NCI-H526 (cell line): ENCODE measurements at places on chromosomes 16 and 17.

DNA sequence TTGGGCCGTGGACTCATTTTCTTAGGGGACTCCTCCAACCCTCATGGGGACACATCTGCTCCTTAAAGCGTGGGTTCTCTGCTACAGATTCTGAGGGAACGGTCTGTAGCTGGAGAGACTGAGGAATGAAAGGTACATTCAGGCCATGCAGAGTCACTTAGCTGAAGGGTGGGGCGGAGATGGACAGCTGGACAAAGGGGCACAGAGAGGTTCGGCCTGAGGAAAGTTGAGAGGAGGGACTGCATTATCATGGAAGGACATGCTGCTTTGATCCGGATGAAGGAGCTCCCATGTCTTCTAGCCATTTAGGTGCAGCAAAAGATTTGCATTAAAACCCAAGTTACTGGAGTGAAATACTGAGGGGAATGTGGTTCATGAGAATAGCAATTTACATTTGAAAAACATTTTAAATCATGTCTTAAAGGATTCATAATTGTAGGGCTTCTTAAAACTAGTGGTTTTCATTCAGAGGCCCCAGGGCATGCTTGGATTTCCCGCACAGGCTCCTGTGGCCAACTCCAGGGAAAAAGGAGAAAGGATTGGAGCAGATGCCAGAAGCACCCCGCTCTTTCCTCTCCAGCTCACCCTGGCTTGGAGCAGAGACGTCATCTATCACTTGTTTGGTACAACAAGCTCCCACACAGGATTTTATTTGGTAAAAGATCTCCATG is 54.2 kb downstream of the CDRT4 start:
- DNase-seq: no peak

DNA sequence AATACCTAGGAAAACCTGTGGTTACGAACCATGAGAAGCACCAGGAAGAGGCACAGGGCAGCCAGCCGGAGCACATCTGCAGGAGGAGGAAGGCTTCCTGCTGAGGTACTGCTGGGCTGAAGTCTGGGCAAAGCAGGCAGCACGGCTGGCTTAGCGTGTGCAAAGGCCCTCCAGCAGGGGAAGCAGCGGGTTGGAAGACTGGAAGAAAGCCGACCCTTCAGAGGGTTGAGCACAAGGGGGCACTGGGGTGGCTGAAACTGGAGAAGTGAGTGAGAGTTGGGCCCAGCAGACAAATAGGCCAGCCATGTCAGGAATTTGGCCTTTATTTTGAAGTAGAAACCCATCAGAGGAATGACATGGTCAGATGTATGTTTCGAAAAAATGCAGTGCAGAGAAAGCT is 12.1 kb upstream of the HSD3B7 start:
- DNase-seq: no peak

GRCh38 chr17:3641717-3642486 is 5.3 kb downstream of the CTNS start:
- DNase-seq: no peak

- peak; percentile 3 for DNase-seq
Measured at GRCh38 chr17:39045948-39046679, 78.9 kb upstream of the FBXO47 start.

GRCh38 chr16:67790071-67790470 is 16.3 kb downstream of the RANBP10 start:
- DNase-seq: no peak

DNA sequence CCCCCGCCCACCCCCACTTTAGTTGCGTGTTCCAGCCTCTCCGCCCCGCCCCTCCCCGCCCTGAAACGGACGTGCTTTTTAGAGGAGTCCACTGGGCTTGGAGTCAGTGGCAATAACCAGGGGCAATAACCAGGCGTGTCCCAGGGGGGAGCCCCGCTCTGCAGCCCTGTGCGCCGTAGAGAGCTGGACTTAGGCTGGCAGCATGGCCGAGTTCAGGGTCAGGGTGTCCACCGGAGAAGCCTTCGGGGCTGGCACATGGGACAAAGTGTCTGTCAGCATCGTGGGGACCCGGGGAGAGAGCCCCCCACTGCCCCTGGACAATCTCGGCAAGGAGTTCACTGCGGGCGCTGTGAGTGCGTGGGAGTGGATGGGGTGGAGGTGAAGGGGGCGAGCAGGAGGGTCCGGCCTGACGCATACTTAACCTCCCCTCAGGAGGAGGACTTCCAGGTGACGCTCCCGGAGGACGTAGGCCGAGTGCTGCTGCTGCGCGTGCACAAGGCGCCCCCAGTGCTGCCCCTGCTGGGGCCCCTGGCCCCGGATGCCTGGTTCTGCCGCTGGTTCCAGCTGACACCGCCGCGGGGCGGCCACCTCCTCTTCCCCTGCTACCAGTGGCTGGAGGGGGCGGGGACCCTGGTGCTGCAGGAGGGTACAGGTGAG is at the start of gene ALOX15B:
ALOX15B (plus strand) TSS at position 106 of the 657 bp plus-strand sequence; CDS start at position 203, 97 bp downstream.
- DNase-seq: no peak

DNA sequence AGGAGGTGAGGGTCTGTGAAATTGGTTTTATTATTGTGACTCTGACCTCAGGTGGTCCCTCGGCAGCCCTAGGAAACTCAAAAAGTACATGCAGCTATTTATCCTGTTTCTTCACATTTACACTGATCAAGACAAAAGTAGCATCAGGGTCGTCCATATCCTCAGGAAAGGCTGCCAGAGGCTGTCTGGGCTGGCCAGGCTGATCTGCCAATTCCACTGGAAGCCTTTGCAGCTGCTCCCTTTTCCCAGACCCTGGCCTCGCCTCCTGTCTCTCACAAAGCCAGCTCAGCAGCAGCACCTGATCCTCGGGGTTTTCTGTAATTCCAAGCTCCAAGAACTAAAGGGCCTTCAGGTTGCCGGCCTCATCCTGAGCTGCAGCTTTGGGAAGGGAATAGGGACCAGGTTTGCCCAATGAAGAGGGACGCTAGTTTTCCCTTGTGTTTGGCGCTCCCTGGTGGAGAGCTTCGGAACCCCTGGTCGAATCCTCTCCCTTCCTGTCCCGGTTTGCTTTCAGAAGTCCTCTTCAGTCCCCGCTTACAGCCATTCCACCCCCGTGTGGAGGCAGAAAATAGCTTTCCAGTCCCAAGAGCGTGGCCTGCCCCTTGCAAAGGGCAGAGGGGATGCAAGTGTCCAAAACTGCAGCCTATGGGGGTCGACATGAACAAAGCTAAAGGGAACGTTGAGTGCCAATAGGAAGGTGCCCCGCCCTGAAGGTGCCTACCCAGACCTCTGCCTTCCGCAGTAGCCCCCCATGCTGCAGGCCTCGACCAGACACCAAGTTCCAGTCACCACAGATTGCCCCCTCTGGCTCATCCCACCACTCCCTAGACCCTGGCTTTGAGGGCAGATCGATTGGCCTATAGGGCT is 13.4 kb downstream of the MFSD6L start:
- DNase-seq: peak; percentile 7

DNA sequence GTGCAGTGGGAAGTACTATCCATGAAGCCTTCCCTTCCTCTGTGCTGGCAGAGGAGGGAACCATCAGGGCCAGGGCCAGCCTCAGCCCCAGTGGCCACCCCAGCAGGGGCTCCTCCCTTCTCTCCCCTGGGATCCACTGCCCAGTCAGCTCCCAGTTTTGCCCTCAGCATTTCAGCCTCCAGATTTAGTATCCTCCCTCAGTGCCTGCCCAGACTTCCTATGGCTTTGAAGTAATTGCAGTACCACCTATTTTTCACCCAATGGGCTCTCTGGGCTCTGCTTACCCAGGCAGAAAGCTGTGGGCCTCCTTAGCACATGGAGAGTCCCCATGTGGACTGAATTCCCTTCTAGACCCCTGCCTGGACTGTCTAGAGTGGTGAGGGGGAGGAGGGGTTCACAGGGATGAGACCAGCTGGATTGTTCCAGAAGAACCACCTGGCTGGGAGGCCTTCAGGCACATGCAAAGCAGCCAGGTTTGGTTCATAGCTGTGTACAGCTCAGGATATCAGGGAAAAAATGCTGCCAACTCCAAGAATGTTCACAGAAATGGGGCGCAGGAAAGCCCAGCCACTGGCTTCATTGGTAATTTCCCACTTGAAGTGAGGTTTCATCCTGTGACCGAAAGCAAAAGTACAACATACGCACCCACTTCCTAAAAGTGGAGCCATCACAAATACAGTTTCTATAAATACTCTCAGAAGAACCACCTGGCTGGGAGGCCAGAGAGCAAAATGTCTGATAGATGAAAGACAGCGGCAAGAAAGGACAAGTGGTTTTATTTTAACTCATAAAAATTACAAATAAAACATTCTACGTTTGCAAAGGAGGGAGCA is 15.2 kb upstream of the HERPUD1 start:
- no peak for DNase-seq

- DNase-seq: no peak
Measured at GRCh38 chr17:40718930-40719329, 15.4 kb upstream of the KRT24 start.

GRCh38 chr17:8122924-8123694 is 797 bp downstream of the HES7 start:
- peak; percentile 33 for DNase-seq

GRCh38 chr17:79690988-79691836 is 39.5 kb upstream of the ENPP7 start:
- no peak for DNase-seq

GRCh38 chr16:25580041-25580440 is 111.7 kb upstream of the HS3ST4 start:
- DNase-seq: peak; percentile 86

GRCh38 chr16:4450931-4451519 is 23.4 kb downstream of the NMRAL1 start:
- no peak for DNase-seq

DNA sequence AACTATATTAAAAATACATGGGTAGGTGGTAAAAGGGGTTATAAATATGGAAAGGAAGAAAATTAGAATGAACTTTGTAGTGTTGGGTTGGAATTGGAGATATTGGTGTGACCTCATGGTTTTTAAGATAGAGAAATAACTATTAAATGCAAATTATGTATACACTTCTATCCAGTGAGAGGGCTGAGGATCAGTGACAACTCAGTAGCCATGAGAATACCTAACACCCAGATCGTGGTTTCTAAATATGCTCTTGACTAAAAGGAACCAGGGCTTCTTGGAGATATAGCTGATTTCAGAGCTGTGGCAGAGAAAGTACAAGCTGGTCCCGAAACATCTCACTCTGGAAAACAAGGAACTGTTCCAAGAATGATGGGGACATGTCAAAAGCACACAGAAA is 44.4 kb downstream of the SLC6A4 start:
- DNase-seq: no peak

GRCh38 chr17:301681-302299 is 50.8 kb downstream of the RPH3AL start:
- DNase-seq: no peak

GRCh38 chr17:55263569-55264277 is 1.0 kb upstream of the HLF start:
- no peak for DNase-seq

DNA sequence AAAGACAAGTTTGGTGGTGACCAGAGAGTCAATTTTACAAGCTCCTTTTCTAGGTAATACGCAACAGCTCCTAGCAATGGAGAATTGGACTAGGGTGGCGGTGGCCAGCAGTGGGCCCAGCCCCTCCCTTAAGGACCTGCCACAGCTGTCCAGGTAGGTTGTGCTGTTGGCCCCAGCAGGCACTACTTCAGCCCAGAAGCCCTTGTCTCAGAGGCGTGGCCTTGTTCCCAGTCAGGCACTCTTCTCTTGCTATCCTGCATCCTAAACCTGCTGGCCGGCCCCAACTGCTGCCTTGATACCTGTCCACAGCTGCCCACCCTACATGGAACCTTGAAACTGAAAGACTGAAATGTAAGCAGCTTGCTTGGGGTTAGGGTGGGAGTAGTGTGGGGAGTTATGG is 989 bp upstream of the GALK1 start:
- DNase-seq: no peak

GRCh38 chr17:66964930-66965800 is 658 bp downstream of the CACNG4 start:
- DNase-seq: peak; percentile 37

DNA sequence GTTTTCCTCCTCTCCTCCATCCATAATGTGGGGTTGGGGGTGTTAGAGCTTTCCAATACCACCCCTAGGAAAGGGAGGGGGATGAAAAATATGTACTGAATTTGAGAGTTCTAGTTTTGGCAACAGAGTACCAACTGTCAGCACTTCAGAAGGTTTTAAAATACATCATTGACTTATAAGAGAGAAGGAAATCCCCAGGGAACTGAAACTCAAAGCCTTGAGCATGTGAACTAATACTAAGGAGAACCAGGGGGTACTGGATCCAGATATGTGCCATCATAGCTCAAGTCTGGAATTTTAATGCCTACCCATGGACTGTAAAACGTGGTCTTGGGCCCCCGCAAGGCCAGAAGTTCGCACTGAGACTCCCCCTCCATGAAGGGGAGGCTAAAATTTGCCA is 15.8 kb downstream of the CACNG5 start:
- DNase-seq: no peak

DNA sequence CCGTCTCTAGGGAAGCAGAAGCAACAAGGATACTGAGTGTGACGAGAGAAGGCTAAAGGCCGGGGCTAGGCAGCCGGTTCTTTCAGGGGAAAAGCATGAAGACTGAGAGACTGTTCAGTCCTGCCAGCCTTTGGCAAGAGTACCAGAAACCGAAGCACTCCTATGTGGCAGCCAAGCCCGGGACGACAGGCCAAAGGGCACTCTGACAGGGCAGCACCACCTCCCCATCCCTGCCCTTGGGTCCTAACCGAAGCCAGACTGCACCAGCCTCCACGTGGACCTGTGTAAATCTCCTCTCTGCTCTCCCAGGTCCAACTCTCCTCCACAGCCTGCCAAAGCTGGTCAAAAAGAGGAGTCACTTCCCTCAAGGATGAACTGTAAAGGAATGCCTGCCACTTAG is 23.5 kb upstream of the ALOX15 start:
- no peak for DNase-seq

DNA sequence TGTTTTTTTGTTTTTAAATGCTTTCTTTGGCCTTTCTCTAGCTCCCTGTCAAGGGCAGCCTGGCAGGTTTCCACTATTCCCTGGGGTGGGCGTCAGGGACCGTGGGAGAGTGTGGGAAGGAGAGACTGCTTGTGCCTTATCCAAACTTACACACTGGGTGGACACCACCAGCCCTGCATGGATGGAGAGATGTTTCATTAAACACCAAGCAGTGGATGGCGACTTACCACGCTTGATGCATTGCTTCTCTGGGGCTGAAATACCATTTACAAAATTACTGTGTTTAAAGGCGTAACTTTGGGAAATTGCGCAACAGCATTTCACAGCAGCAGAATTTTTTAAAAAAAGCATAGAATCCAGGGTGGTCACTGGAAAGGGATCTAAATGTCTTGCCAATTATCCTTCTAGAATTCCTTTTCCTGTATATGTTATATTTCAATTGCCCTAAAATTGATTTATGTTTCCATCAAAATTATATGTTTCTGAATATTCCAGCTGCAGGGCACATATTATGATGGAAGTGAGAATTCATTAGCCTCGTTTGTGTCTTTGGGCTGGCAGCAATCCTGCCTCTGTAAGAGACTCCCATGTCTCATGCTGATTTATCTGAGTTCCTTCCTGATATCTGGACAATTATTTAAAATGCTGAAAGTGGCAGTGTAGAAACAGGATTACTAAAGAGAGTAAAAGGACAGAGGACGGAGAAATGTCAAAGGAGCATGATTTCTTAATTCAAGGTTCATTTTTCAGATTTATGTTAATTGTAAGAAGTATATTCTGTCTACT is 247.3 kb downstream of the GRIN2A start:
- DNase-seq: no peak

- no peak for DNase-seq
Measured at GRCh38 chr16:66020046-66020445, 346.4 kb upstream of the CDH5 start.
